G401 (cell line): ENCODE measurements at places on chromosomes 2 and 18. TPM values are rescaled to one million over a fixed set of nuclear protein-coding genes. Genes with fewer than 3 reads are reported as not detected.

- DNase-seq, result no peak
Observed at GRCh38 chr2:217167531-217167930, 307.7 kb upstream of the TNP1 start.

- no peak for DNase-seq
Observed at GRCh38 chr2:28269019-28269784, 123.5 kb upstream of the FOSL2 start.

DNA sequence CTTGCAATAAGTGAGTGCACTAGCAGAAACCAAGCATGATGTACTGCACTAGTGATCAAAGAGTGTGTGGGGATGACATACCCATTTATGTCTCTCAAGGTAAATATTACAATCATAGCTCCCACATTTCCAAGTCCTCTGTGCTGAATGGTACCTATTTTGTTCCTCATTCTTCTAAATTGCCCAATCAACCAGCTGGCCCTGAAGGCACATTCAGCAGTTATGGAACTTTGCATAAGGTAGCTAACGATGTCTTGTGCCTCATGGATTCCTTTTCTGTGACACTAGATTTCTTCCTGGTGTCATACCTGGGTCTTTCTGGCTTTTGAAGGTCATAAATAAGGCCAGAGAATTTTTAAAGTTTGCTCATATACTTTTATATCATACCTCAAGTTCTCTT is 963.0 kb downstream of the SLC4A3 start:
- DNase-seq, result no peak

The EDAR gene
- not detected in 2 replicates for total RNA-seq

The CUL3 gene
- total RNA-seq, result 66.5 and 99.2 TPM in 2 replicates
